ENCODE measurements at places on chromosomes 12 and 14.

GRCh38 chr14:79253576-79253975 lies 957.7 kb downstream of the DIO2 start:
- no peak for DNase-seq

- no peak for DNase-seq
These were observed 416.5 kb downstream of the VRK1 start for GRCh38 chr14:97213720-97214119.

GRCh38 chr14:72629534-72629933 lies 264.4 kb downstream of the DPF3 start:
- no peak for DNase-seq

DNA sequence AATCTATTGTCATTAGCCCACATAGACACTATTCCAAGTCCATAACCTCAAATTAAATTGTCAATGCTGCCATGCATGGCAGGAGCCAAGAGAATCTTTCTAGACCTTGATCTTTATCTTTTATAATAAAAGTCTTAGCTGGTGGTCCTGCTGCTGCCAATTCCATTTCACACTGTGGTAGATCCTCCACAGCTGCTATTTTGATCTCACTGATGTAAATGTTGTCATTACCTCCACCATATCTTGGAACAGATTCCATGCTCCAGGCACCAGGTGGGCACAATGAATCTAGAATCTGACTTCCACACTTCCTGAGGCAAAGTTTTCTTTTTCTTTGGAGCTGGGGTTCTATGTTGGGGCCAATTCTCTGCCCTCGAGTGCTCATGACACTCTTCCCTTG lies 161.2 kb downstream of the TMTC3 start:
- DNase-seq: no peak

- DNase-seq: no peak
These were observed 25.8 kb downstream of the GPR135 start for GRCh38 chr14:59439256-59439965.

GRCh38 chr14:68775614-68776126 lies 17.2 kb downstream of the ZFP36L1 start:
- no peak for DNase-seq

- DNase-seq: no peak
These were observed 15.4 kb upstream of the SCAF11 start for GRCh38 chr12:46005823-46006222.

DNA sequence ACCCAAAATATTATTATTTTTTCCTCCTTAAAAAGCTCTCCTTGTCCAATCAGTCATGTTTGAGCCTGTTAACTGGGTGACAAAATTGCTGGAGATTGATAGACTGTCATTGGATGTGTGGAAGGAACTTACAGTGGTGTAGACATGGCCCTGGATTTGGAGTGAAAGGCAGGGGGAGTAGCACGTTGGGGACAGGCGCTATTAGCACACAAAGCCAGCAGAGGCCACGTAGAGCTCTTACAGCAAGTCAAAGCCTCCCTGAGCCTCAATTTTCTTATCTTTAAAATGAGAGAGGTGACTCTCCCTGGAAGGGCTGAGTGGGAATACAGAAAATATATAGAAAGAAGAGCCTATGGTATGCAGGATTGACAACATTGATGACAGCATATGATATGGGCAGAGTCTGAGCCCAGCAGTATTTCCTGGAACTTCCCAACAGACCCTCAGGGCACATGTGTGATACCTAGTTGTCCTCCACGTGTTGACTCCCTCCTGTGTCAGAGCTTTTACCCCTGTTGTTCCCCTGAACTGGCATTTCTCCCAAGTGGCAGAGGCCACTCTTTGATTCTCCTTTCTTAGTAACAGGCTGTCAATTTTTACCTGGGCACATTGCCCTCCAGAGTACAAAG lies 504.9 kb downstream of the VRK1 start:
- no peak for DNase-seq

GRCh38 chr12:45974171-45974719 lies 16.1 kb downstream of the SCAF11 start:
- DNase-seq: no peak

- DNase-seq: no peak
These were observed 36.2 kb upstream of the APPL2 start for GRCh38 chr12:105272152-105272551.
